Activated T-cell treated with anti-CD3 and anti-CD28 coated beads for 24 hours (primary cell): ENCODE measurements at places on chromosomes 16 and 17.

DNA sequence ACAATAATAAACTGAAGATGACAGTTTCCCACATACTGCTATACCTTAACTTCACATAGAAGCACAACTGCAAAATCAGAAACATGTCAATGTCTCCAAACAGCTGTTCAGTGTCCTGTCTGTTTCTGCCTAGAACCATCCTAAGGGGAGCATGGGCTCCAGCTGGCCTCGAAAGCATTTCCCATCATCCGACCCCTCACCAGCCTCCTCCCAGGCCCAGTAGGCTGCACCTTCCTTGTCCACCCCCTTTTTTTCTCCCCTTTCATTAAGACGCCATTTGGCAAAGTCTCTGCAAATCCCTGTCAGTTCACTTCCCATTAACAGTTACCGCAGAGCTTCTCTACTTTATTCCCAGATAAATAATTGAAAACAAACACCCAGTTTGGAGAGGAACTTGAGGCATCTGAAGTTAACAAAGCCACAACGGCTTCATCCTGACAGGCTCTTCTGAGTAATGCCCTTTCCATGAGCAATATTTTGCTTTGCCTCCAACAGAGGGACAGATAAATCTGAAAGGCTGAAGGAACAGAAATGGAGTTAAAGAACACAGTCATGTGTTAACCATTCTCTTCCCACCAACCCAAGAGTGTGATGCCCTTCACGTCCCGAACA, 65.3 kb downstream of the SLC39A11 start:
- DNase-seq: no peak

- no peak for DNase-seq
These were observed 11.4 kb downstream of the ARSG start for GRCh38 chr17:68302666-68303065.

GRCh38 chr17:79248843-79249493, 174.3 kb downstream of the ENGASE start:
- DNase-seq: no peak

DNA sequence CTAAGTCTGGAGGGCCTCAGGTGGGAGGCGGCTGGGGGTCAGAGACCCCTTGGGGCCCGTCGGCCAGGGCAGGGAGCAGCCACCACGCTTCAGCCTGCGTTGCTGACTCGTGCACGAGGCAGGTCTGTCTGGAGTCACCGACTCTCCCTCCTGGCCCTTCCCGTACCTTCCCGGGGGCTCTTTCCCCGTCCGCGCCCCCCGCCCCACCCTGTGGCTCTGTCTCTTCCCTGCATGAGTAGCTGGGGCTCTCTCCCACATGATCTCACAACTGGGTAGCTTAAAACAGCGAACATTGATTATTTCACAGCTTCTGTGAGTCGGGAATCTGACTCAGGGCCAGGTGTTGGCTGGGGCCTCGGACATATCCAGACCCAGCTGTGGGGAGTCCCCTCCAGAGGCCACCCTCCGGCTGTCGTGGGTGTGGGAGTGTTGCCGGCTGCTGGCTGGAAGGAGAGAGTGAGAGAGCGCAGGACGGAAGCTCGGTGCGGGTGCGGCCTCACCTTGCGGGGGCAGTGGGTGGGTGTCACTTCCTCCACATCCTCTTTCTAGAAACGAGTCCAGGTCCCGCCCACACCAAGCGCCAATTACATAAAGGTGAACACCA, 17.3 kb downstream of the BAHCC1 start:
- DNase-seq: peak; percentile 39

DNA sequence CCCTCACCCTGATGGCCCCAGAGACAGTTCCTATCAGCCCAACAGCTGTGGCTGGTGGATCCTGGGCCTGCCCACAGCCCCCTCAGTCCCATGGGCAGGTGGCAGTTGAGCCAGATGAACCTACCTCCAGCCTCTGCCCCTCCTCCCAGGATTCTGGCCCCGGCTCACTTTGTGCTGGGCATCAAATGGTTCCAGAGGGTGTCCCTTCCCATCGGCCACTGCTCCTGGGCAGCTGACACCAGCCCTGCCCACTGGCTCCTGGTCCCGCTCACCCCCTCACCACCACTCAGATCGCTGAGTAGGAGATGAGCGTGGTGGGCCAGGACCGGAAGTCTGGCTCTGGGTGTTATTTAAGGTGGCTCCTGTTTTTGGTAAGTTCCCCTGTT, 2.0 kb downstream of the TTYH2 start:
- no peak for DNase-seq

GRCh38 chr17:67328026-67328425, 38.4 kb downstream of the PSMD12 start:
- DNase-seq: no peak

DNA sequence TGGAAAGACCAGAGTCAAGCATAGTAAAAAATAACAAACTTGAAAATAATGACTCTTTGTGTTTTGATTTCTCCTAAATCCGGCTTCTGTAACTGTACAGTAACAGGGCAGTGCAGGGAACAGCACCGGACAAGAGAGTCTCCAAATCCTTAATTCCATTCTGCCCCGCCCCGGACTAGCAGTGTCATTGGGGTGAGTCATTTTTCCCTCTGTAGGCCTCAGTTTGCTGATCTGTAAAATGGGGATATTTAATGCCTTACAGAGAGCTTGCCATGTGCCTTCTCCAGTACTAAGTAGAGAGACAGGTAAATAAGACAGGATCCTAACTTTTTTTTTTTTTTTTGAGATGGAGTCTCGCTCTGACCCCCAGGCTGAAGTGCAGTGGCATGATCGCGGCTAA, 83.6 kb upstream of the TBC1D3K start:
- DNase-seq: no peak

- DNase-seq: peak; percentile 54
These were observed 11.5 kb upstream of the PITPNA start for GRCh38 chr17:1573932-1574696.

DNA sequence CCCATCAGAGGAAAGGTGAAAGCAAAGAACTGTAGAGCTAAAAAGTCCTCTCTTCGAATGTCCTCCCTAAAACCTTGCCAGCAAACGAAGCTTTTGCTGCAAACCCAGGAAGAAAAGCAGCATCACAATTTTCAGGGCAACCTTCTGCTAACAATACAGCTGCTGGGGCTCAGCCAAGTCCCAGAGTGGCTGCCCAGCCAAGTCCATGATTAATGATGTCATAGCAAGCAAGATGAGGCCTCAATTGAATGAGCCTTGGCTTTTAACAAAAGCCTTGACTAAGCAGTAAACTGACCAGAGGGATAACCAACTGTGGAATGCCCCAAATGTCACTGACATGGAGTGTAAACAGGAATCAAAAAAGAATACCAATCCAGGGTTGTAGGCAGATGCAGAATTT, 342.7 kb downstream of the PMP22 start:
- DNase-seq: no peak

- no peak for DNase-seq
These were observed 3.8 kb upstream of the TMEM238L start for GRCh38 chr17:10807704-10808128.

DNA sequence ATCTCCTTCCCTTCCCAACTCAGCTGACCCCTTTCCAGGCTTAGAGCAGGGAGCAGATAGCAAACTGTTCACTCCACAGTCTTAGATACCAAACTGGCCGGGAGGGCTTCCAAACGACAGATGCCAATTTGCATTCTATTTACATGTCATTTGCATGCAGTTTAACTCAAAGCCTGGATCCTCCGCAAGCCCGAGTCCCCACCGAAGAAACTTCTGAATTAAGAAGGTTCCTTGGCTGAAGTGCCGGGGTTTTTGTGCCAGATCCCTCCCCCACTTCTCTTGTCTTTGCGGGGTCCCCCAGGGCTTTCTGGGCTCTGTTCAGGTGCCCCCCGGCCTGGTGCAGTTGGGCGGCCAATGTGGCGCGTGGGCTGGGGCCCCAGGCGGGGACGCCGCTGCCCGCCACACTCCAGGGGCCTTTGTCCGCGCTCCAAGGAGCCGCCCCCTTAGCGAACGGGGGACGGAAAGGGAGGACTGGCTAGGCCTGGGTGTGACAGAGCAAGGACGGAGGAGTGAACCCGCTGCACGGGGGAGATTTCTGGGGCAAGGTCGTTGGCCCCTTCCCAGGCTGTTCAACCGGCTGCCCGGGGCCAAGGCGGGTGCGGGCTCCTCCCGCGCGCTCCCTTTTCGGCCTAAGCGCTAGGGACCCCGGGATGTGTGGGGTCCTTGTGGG, 1.2 kb downstream of the GPRC5B start:
- no peak for DNase-seq

GRCh38 chr16:29770250-29770929, 7.7 kb upstream of the ZG16 start:
- no peak for DNase-seq

- no peak for DNase-seq
These were observed 2.5 kb downstream of the MRPL12 start for GRCh38 chr17:81705518-81706231.

- no peak for DNase-seq
These were observed 19.2 kb upstream of the TMEM101 start for GRCh38 chr17:44033861-44034408.

- no peak for DNase-seq
These were observed 117.8 kb downstream of the C16orf95 start for GRCh38 chr16:87199379-87199778.

DNA sequence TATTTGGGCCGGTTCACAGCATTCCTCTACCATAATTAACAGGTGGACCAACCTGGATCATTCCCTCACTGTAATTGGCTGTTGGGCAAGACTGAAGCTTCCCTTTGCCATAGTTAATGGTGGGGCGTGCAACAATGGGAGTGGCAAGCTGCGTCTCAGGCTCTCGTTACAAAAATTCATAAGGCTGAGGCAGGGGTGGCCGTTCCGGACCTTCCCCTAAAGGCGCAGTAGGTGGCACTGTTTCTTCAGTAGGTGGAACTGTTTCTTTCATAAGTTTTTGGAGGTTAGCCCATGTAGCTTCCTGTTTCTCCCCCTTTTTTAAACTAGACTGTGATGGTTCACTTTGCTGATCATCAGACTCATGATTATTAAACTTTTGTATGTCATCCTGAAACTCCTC, 17.0 kb upstream of the TMC5 start:
- DNase-seq: no peak

DNA sequence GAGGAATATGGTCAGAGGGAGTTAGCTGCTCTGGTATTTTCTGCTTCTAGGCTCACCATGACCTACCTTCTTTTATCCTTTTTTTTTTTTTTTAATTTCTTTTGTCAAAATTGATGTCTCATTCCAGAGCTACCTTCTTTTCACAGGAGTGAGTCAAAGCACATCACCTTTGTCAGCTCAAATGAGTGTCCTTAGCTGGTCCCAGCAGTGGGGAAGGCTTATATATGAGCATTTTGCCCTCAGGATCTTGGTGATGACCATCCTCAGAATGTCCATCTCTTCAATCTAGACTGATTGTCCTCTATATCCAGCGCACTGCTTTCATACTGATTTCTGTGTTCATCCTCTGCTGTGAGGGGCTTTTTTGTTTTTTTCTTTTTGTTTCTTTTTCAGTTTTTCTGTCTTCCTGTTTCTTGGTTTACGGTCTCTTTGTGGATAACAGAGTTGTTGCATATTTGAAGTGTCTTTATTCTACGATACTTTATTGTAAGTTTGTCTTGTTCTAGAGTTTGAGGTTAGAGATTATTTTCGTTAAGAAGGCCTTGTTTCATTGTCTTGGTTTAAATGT, 24.9 kb downstream of the CBFB start:
- no peak for DNase-seq

GRCh38 chr16:56048425-56049105, 142.7 kb upstream of the GNAO1 start:
- DNase-seq: no peak

- DNase-seq: no peak
These were observed 3.5 kb downstream of the FLII start for GRCh38 chr17:18254888-18255649.

DNA sequence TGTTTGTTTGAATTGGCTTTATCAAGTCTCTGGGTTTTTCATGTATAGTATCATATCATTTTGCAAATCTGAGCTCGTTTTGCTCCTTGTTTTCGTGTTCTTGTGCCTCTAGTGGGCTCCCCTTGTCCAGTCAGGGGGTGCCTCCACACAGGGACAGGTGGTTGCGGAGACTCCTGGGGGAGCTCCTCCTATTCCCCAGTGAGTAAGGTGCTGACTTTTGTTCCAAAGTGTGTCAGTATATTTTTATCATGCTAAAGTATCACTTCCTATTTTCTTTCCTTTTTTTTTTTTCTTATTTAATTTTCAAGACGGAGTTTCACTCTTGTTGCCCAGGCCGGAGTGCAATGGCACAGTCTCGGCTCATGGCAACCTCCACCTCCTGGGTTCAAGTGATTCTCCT, 30.3 kb upstream of the IL17C start:
- DNase-seq: no peak

GRCh38 chr17:30534298-30534697, 57.1 kb downstream of the GOSR1 start:
- DNase-seq: no peak

- no peak for DNase-seq
These were observed 37.6 kb upstream of the CBFA2T3 start for GRCh38 chr16:89014403-89015230.

- no peak for DNase-seq
These were observed 1.1 kb upstream of the AATK start for GRCh38 chr17:81167194-81167524.

- DNase-seq: no peak
These were observed 407 bp upstream of the TMEM94 start for GRCh38 chr17:75456039-75456416.

DNA sequence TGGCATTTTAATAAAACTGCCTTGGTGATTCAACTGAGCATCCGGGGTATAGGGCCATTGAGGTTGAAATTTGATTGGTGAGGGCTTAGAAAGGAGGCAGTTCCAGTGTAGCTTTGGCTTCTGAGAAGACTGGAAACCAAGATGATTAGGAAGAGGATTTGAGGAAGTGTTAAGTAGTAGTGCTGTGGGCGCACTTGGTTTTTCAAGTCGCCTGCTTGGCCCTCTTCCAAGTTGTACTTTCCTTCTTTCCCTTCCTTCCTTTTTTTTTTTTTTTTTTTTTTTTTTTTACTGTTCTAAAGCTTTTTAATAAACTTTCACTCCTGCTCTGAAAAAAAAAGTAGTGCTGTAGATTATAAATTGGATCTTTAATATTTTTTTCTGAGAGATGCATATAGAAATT, 320.5 kb downstream of the UTP18 start:
- no peak for DNase-seq

DNA sequence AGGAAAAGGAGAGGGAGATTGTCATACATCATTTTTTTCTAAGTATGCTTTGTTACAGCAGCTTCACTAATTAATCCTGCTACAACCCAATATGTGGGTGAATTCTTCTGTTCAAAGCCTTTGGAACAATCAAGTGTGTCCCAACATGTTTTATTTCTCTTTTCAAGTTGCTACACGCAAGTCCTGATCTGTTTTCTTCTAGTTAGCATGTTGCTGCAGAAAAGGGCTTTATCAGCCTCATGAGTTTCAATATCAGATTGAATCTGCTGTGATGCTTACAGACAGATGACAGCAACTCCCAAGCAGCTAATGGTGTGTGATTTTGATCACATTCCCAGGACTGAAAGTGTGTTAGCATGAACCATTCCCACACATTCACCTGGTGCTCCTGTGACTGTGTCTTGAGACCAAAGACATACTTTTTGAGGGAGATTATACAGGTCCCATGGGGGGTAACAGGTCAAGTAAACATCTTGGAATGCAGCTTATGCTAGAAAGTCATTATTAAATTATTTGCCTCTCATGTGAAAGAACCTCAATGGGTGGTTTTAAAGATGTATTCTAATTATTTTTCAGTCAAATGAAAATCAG, 96.9 kb upstream of the KCNJ16 start:
- DNase-seq: no peak
